ENCODE measurements at places on chromosomes 2 and 18. TPM values are rescaled to one million over a fixed set of nuclear protein-coding genes. Genes with fewer than 3 reads are reported as not detected.

DNA sequence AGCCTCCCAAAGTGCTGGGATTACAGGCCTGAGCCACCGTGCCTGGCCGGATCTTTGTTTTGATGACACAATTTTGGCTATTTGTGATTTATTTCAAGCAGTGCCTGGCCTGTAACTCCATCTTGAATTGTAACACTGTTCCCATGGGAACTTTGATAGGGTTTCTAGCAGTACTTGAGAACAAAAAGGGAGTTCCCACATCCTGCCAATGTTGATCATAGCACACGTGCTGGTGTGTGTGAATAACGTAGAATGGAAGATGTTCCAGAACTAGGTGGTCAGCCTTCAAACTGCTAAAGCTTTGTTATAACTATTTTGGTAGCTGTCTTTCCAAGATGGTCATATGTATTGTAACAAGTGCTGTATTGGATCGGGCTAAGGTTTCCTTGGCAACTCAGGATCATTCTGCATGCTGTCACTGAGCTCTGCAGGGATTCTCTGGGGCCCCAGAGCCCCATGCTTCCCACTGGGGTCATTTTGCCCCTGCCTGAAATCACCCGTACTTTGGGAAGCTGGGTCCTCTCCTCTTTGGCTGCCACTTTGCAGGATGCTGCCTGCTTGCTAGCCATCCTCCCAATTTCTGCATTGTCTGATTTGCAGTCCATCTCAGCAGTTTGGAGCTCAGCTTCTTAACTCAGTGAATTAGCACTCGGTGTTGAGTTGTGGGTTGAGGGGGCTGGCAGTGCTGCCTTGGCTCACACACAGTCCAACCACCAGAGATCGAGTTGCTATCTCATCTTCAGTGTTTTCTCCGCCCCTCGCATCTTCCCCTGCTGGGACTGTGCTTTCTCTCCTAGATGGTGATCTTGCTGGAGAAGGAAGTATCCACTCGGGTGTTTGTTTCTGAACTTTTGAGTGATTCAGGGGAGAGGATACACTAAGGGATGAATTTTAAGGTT, 26.8 kb downstream of the SH3RF3 start:
- no peaks in the 10 kb centered on the region for H3K4me1 ChIP-seq
- H3K4me3 ChIP-seq: no peak overlapping the region
- no peak for DNase-seq
- H3K36me3 ChIP-seq: no peaks in the 10 kb centered on the region

- H3K36me3 ChIP-seq: no peaks in the 10 kb centered on the region
- H3K27me3 ChIP-seq: no peaks in the 10 kb centered on the region
- no peak overlapping the region for H3K4me3 ChIP-seq
- no peak overlapping the region for H3K27ac ChIP-seq
Observed at GRCh38 chr18:37122877-37123276, 293.9 kb downstream of the KIAA1328 start.

GRCh38 chr2:12313445-12314126, 403.1 kb upstream of the TRIB2 start:
- no peak overlapping the region for H3K27ac ChIP-seq
- H3K27me3 ChIP-seq: no peaks in the 10 kb centered on the region
- peak; percentile 39 for DNase-seq
- no peaks in the 10 kb centered on the region for H3K36me3 ChIP-seq
- peaks cover 10% of the 10 kb centered on the region for H3K4me1 ChIP-seq
- no peak overlapping the region for H3K4me3 ChIP-seq

- no peak overlapping the region for H3K27ac ChIP-seq
- no peak overlapping the region for H3K4me3 ChIP-seq
- no peaks in the 10 kb centered on the region for H3K27me3 ChIP-seq
- H3K4me1 ChIP-seq: no peaks in the 10 kb centered on the region
Observed at GRCh38 chr2:120981443-120981842, 245.8 kb downstream of the GLI2 start.

GRCh38 chr18:70672581-70672980, 383.7 kb downstream of the SOCS6 start:
- no peak overlapping the region for H3K4me3 ChIP-seq
- H3K4me1 ChIP-seq: no peaks in the 10 kb centered on the region
- DNase-seq: no peak
- no peaks in the 10 kb centered on the region for H3K36me3 ChIP-seq
- no peaks in the 10 kb centered on the region for H3K27me3 ChIP-seq

DNA sequence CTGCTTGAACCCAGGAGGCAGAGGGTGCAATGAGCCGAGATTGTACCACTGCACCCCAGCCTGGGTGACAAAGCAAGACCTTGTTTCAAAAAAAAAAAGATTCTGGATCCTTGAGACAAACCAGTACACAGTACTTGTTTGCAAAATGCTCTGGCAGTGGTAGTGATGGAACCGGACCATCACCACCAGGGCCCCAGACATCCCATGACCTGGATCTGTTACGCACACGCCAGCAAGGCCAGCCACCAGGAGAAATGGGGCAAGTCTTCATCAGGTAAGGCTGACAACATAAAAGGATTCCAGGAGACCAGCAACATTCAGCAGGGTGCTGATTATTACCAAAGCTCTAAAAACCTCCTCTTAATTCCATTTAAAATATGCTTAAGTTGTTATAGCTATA, 35.5 kb downstream of the TBC1D8 start:
- H3K4me3 ChIP-seq: no peak overlapping the region
- no peak for DNase-seq
- H3K27ac ChIP-seq: no peak overlapping the region
- no peaks in the 10 kb centered on the region for H3K36me3 ChIP-seq
- peaks cover 9% of the 10 kb centered on the region for H3K4me1 ChIP-seq

DNA sequence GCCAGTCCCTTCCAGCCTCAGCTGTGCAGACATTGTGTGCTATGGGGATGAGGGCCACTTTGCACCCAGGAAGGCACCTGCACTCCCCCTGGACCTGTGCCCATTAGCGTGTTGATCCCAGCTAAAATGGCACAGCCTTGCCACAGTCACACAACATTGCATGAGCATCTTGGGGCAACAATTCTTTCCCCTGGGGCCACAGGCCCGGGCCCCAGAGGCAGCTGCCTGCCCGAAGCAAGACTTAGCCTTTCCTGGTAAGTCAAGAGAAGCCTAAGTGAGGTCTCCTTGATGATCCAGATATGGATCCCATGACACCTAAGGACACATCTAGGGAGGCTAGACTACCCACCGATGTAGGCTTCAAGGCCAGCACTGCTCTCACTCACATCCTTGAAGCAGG, 202.1 kb downstream of the BCL11A start:
- no peaks in the 10 kb centered on the region for H3K4me1 ChIP-seq
- no peaks in the 10 kb centered on the region for H3K36me3 ChIP-seq
- no peak for DNase-seq
- H3K27me3 ChIP-seq: no peaks in the 10 kb centered on the region
- no peak overlapping the region for H3K4me3 ChIP-seq

DNA sequence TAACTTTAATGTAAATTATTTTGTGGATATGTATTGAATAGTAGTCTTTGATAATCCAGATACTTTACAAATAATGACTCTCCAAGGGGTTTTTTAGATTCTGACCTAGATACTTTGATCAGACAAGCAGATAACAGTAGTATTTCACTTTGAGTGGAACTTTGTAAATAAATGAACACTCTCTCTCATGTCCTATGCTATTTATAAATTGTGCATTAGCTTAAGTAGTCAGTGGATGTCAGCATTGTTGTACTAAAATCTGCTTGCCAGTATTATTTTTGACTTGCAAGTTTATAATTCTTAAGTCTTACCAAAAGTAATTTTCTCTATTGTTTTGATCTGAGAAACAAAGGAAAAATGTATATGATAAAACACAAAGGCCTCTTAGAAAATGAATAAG, 1113.1 kb upstream of the NRXN1 start:
- no peak overlapping the region for H3K4me3 ChIP-seq
- H3K36me3 ChIP-seq: no peaks in the 10 kb centered on the region
- H3K27me3 ChIP-seq: no peaks in the 10 kb centered on the region
- no peaks in the 10 kb centered on the region for H3K4me1 ChIP-seq
- no peak overlapping the region for H3K27ac ChIP-seq

- H3K4me3 ChIP-seq: no peak overlapping the region
- H3K4me1 ChIP-seq: peaks cover 16% of the 10 kb centered on the region
- no peaks in the 10 kb centered on the region for H3K36me3 ChIP-seq
- no peak for DNase-seq
- H3K27ac ChIP-seq: no peak overlapping the region
Observed at GRCh38 chr2:24489465-24490180, 1.4 kb upstream of the NCOA1 start.

DNA sequence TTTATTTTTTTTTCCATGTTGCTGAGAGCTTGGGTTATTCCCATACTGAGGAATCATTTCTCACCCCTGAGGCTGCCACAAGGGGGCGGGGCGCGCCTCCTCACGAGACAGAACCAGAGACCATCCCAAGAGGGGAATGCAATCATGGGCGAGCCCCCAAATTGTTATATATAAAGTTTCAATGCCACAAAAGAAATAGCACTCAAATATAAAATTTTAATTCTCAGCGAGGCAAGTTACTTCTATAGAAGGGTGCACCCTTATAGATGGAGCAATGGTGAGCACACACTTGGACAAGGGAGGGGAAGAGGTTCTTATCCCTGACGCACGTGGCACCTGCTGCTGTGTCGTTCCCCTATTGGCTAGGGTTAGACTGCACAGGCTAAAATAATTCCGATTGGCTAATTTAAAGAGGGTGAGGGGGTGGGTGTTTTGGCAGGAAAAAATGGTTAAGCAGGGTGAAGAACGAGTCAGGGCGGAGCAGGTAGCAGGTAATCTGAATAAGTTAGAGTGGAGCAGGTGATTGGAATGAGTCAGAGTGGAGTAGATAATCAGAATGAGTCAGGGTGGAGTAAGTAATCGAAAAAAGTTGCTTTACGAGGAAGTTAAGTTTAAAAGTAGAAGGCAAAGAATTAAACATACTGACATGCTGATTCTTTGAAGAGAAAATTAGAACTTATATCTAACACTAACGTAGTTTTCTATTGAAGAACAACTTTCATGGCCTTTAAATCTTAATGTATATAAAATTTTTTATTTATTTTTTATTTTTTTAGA, 177.5 kb downstream of the MTCL1 start:
- no peaks in the 10 kb centered on the region for H3K36me3 ChIP-seq
- H3K4me3 ChIP-seq: no peak overlapping the region
- no peaks in the 10 kb centered on the region for H3K4me1 ChIP-seq

DNA sequence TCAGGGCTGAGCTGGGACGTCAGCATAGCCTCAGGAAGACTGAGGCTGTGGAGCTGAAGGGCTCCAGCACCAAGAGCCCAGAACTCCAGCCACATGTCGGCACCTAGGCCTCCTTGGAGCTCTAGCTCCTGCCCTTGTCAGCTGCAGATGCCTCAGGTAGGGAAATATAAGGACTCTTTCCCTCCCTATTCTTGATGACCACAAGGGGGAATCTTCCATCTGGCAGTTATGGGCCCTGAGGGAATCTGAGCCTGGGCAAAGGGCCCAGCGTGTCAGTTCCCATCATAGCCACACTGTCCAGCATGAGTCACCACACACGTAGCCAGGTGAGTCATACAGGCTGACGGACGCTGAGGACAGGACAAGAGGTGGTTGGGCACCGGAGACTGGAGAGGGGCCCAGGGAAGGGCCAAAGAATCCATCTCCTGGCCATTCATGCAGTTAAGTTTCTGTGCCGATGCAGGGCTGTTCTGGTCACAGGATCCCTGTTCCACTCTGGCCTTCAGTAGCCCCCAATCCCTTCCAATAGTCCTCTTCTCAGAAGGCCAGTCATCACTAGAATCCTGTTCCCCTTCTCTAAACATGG, 1.8 kb downstream of the MPV17 start:
- H3K27ac ChIP-seq: no peak overlapping the region
- H3K4me1 ChIP-seq: no peaks in the 10 kb centered on the region
- DNase-seq: no peak

DNA sequence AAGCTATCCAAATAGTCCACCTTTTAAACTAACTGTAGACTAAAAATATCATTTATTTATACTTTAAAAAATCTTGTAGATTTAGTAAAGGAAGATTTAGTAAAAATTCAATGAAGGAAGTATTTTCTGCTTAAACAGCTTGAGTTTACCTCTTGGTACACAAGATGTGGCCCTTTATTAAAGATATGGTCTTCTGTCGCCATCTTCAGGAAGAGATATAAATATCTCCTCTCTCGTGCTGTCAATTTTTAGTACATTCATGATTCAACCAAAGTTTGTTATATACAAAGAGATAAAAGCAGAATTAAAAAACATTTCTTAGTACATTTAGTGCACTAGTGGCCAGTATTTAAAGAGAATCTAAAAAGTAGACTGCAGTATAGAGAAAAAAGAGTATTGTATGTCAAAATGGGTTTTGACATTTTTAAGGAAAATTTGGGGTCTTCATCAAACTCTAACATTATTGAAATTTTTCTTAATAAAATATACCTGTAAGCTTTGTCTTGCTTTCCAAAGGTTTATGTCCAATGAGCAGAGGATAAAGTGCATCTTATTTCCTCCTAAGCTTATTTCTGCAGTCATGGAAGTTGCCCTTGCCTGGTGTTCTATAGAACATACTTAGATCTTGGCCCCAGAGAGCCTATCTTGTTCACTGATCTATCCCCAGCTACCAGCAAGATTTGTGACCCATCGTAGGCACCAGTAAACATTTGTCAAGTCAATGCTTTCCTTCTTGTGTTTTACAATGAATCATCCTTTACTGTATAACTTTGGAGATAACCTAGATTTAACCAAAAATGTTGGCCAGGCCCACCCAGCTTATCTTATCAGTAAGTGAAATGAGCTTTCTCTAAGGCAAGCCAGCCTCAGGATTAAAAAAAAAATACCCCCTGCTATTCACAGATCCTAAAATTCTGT, 18.5 kb upstream of the EML6 start:
- no peak overlapping the region for H3K27ac ChIP-seq
- no peaks in the 10 kb centered on the region for H3K36me3 ChIP-seq
- H3K27me3 ChIP-seq: no peaks in the 10 kb centered on the region
- no peak overlapping the region for H3K4me3 ChIP-seq
- no peak for DNase-seq

DNA sequence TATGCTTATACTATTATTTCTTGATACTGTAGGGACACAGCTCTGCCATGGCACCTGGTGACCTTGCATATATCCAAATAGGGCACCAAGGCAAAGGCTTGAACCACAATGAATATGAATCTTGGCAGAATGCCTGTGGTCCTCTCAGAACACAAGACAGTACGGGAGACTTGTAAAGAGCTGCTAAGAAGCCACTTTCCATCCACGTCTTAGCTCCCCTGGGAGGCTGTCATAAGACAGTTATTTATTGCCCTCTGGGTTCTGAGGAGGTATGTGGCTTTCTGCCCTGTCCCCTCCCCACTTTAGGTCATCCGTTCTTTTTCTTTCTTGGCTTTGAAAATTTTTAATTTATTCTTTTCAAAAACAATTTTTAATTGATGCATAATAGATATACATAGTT, 29.8 kb upstream of the MRPL33 start:
- H3K27ac ChIP-seq: no peak overlapping the region
- H3K4me3 ChIP-seq: no peak overlapping the region
- no peaks in the 10 kb centered on the region for H3K27me3 ChIP-seq
- no peak for DNase-seq

GRCh38 chr2:129925381-129925780, 54.1 kb upstream of the RAB6C start:
- peaks cover 3% of the 10 kb centered on the region for H3K4me1 ChIP-seq
- H3K4me3 ChIP-seq: no peak overlapping the region
- no peak overlapping the region for H3K27ac ChIP-seq
- no peaks in the 10 kb centered on the region for H3K36me3 ChIP-seq
- no peak for DNase-seq

Gene SIGLEC15
- total RNA-seq: 1.2 TPM

Gene IMPACT
- total RNA-seq: 38.0 TPM

Gene NCKAP5
- total RNA-seq: 2.9 TPM

Gene C2orf49
- 15.0 TPM for total RNA-seq

Gene KCTD18
- total RNA-seq: 12.6 TPM

Gene DUSP19
- total RNA-seq: 4.4 TPM

Gene TSHZ1
- total RNA-seq: 31.3 TPM

Gene IL1RL2
- total RNA-seq: 1.4 TPM

Gene ALK
- 0.13 TPM for total RNA-seq

Gene EVX2
- total RNA-seq: not detected

Gene SERPINB10
- not detected for total RNA-seq
